Esophagus mucosa (tissue), 1 donor: ENCODE measurements at places on chromosomes 1 and 21.
A peak's percentile ranks its signal among the peaks of the same experiment; 100 is the strongest.

- ATAC-seq: peak; percentile 82
Measured at GRCh38 chr1:147890177-147890790, 12.3 kb upstream of the GJA8 start.

DNA sequence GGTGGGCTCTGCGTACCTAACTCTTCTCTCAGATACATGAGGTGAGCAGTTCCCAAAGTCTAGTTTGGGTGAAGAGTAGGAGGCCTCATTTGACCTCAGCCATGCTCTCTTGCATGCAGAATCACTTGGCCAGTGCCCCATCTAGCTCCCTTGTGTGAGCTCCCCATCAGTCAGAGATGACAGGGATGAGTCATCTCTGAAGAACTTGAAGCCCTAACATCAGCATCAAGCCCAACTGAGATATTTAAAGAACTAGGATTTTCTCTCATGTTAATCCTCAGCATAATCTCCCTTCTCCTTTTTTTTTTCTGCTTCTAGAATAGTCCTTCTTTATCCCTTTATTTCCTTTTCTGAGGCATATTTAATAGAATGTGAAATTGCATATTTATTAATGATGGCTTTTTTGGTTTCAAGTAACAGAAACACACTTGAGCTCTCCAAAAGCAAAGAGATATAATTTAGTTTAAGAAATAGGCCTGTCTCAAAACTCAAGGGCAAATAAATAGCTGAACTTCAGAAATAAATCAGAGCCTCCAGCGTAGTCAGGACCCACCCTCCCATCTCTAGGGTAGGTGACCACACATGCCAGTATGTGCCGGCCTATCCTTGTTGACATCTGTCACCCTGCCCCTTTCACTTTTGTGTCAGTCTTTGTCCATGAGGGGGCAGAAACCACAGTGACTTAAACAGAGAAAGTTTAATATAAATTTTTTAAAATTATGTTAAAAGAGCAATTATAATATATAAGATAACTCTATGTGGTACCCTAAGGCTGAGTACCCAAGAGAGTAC lies 112.3 kb downstream of the TSEN15 start:
- ATAC-seq: no peak

GRCh38 chr1:7366286-7366954 lies 404.7 kb upstream of the VAMP3 start:
- ATAC-seq: no peak

DNA sequence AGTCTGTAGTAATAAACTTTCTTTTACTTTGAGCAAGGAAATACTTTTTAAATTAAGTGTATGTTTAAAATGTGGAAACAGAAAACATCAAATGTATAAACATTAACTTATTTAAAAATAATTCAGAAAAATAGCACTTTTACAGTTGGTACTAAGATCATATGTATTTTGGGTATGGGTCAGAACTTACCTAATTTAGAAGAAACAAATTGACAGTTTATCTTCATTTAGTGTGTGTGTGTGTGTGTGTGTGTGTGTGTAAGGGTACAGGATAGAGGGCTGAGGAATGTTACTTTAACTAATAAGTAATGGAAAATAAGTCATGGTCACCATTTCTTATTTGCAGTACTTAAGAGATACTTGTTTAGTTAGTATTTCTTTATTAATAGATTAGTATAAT lies 3.3 kb downstream of the MAN1A2 start:
- ATAC-seq: no peak

- no peak for ATAC-seq
Measured at GRCh38 chr1:38611664-38612211, 247.8 kb downstream of the RRAGC start.

DNA sequence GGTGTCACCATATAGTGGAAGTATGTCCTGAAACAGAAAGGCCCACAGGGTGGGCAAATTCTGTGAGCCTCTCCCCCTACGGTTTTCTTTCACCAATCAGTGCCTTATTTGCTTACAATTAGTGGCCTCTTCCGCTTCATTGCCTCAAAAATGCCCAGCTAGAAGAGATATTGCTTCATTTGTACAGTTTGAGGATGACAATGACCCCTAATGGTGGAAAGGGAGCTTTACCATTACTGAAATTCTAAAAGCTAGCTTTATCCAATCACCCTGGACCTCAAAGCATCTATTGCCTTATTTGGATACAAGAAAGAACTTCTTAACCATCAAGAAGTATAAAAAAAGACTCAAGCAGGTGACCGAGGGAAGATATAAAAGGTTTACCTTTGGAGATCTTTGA lies 49.6 kb downstream of the LRRC71 start:
- ATAC-seq: no peak

DNA sequence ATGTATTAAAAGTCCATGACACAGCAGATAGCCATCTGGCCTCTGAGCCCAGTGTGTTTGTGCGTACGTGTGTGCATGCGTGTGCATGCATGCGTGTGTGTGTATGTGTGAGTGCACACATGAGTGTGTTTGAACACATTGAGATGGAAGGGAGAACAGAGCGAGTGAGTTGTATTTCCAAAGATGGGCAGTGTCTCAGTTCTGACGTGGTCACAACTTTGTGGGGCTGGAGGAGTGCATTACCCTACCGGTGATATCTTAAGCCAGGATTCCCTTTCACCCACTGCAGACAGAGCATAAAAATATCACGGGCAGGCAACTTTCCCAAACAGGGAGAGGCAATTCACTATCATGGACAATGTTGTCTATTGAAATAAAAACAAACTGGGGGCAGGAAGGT lies 27.8 kb downstream of the IRF2BP2 start:
- ATAC-seq: no peak

DNA sequence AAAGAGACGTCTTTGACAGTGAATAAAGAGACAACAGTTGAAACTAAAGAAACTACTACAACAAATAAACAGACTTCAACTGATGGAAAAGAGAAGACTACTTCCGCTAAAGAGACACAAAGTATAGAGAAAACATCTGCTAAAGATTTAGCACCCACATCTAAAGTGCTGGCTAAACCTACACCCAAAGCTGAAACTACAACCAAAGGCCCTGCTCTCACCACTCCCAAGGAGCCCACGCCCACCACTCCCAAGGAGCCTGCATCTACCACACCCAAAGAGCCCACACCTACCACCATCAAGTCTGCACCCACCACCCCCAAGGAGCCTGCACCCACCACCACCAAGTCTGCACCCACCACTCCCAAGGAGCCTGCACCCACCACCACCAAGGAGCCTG lies 68.5 kb downstream of the TPR start:
- no peak for ATAC-seq

GRCh38 chr1:162475539-162476185 lies 22.0 kb upstream of the UHMK1 start:
- no peak for ATAC-seq

DNA sequence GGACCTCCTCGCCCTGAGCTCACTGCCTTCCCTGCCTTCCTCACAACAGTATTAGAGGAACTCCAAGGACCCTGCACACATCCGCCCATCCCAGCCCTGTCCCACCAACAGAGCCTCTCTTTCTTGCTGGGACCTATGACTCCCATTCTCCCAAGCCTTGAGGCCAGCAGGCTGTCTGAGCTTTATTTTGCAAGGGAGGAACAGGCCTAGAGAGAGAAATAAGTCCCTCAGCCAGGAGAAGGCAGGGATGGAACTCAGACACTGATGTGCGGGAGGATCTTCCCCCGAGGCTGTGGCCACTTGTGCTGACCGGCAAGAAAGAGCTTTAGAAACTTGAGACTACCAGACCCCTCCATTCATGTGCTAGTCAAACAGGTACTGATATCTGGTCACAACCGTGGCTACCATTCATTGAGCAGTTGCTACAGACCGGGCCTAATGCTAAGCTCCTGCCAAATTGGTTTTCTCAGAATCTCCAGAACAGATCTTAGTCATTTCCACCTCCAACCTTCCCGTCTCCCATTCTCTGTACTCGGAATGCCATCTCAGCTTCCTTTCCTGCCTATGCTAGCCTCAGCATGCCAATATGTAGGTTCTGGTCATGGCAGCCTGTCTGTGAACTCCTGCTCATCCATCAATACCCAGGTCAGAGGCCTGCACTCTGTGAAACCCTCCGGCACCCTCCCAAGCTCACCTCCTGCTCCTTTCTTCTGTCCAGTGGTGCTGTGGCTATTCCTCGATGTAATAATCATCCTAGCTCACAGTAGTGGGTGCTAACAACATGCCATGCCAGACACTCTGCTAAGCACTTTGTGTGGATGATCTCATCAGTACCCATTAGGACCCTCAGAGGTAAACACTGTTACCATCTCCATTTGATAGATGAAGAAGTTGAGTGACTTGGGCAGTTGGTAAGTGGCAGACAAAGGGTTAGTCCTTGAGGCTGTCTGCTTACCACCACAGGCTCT lies 3.8 kb downstream of the TMEM54 start:
- peak; percentile 5 for ATAC-seq

DNA sequence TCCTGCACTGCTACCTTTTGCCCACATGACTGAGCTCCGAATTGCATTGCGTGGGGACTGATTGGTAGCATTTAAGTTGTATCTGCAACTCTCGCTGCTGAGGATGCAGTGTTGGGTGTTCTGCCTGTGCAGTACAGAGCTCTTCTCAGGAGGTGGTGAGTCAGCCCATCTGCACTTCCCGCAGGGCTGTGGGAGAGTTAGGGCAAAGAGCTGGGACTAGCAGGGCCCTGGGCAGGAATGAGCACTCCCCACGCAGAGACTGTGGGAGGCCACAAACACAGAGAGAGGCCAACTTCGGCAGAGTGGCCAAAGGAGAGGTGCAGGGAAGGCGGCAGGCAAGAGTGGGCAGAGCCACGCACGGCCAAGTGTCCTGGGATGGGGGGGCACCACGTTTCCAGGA lies 244.7 kb downstream of the SIPA1L2 start:
- peak; percentile 76 for ATAC-seq

- no peak for ATAC-seq
Measured at GRCh38 chr1:30809514-30810263, 52.1 kb upstream of the LAPTM5 start.

GRCh38 chr1:87715052-87715451 lies 386.4 kb downstream of the LMO4 start:
- no peak for ATAC-seq

DNA sequence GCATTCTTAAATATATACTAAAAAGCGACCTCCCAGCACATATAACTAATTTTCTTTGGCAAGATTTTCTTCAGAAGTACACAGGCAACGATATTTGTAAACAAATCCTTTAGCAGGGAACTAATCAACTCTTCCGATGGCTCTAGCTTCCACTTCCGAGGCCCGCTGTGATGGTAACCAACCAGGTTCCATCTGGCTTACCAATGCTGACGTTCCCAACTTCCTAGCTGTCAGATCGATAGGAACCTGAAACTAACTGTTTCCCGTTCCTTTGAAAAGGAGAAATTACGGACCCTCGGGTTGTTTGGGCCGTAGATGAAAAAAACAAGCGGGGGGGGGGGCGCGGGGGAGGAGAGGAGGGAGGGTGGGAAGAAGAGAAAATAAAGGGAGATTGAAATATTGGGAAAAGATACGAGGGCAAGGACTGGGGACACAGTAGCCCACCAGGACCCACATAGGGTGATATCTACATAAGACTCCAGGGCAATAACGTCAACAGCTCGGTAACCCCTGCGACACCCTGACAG lies 513 bp downstream of the GTF2B start:
- ATAC-seq: no peak

DNA sequence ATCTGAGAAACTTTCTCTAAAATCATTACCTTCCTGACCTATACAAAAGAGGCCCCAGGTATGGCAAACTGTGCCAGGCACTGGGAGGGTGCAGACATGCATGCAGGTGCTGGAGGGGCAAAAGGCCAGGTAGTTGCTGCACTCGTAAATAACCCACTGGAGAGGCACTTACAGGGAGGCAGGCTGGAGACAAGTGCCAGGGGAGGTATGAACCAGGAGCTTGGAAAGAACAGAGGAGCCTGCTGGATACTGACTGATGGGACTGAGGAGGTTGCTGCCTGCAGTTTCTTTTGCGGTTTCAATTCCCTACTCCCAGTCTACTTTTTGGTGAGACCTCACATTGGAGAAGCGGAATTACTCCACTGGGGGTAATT lies 113.9 kb downstream of the DSCAM start:
- no peak for ATAC-seq

GRCh38 chr1:233700338-233700737 lies 86.4 kb downstream of the KCNK1 start:
- no peak for ATAC-seq

DNA sequence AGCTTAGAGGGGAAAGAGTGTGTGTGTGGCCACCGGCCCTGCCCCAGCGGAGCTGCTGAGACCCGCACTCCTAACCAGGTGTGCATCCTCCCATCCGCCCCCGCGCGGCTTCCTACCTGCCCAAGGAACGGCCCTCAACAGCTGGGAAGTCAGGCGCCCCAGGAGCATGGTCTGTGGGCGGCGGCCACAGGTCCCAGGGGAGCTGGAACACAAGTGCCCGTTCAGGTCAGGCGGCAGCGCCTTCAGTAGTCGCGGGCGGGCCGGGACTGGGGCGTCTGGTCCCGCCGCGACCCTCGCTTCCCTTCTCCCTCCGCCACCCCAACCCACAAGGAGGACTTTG lies 448 bp downstream of the AURKAIP1 start:
- peak; percentile 6 for ATAC-seq

GRCh38 chr1:204261746-204262505 lies 48.1 kb upstream of the GOLT1A start:
- no peak for ATAC-seq

DNA sequence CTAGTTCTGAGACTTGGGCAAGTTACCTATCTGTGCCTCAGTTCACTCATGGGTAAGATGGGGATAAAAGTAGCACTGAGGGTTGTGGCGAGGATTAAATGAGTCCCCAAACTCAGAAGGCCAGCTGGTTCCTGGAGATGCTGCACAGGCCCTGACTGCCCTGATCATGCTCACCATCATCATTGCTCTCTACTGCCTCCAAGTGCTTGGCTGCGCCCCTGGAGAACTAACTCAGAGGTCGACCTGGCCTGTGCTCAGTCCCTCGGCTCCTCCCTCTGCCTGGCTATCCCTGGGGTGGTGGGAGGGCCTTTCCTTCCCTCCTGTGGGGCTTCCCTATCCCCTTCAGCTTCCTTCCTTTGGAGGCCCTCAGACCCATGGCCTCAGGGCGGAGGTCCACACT lies 5.6 kb downstream of the SLC5A9 start:
- ATAC-seq: peak; percentile 47

DNA sequence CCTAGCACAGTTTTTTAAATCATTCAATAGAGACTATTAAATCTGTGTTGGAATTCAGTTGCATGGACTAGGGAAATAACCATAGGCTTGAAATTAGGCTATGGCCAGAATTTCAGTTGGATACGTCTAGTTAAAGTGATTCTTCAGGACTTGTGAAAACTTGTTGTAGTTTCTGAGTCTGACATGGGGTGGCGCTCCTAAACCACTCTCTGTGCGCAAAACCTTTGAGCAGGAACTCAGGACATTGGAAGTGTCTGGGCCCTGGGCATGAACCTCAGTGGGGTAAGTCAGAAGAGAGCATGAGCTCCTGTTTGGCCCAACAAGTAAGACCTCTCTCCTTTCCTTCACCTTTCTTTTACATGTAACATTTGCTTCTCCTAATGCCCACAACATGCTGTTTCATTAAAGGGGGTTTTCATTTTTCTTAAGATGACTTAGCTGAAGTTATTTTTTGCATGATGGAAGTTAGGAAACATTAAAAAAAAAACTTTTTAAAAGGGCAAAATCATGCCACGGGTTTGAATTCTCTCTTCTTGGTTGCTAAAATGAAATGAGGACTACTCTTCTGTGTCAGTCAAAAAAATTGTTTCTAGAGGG lies 17.1 kb upstream of the CCDC190 start:
- peak; percentile 86 for ATAC-seq

GRCh38 chr1:159005676-159006075 lies 4.0 kb upstream of the IFI16 start:
- no peak for ATAC-seq
